ENCODE measurements at places on chromosomes 6 and 20. TPM values are rescaled to one million over a fixed set of nuclear protein-coding genes. Genes with fewer than 3 reads are reported as not detected.

The SGK2 gene
- total RNA-seq = 10.9 TPM

The MAVS gene
- 31.1 TPM for total RNA-seq

The AIF1 gene
- 17.0 TPM for total RNA-seq

The CYP39A1 gene
- 3.7 TPM for total RNA-seq

The SRMS gene
- total RNA-seq = not detected

The IRF4 gene
- total RNA-seq = 0.65 TPM

The PPIL6 gene
- total RNA-seq = 3.0 TPM

The NNAT gene
- total RNA-seq = 2.8 TPM

The TRIM27 gene
- total RNA-seq = 20.7 TPM

The JPH2 gene
- 78.3 TPM for total RNA-seq

The HTR1E gene
- not detected for total RNA-seq

The SPAG4 gene
- total RNA-seq = 2.5 TPM

The MYT1 gene
- total RNA-seq = 0.34 TPM

The ARFGAP1 gene
- 32.1 TPM for total RNA-seq

The C6orf118 gene
- not detected for total RNA-seq

The MUCL3 gene
- total RNA-seq = not detected

The DEFB132 gene
- not detected for total RNA-seq

The TINAG gene
- total RNA-seq = 0.39 TPM

The NTSR1 gene
- not detected for total RNA-seq

The MOG gene
- 3.5 TPM for total RNA-seq

The SIM1 gene
- total RNA-seq = not detected

The NRN1 gene
- 12.8 TPM for total RNA-seq

The BPI gene
- not detected for total RNA-seq

The OPRM1 gene
- total RNA-seq = not detected

The GRM4 gene
- not detected for total RNA-seq

The FAM184A gene
- 3.9 TPM for total RNA-seq

The TTK gene
- 0.62 TPM for total RNA-seq

The CTAGE9 gene
- not detected for total RNA-seq

The ISM1 gene
- 1.7 TPM for total RNA-seq

The MATN4 gene
- not detected for total RNA-seq

The CSNK2B gene
- 84.8 TPM for total RNA-seq

The TRIM40 gene
- not detected for total RNA-seq

The ACOT13 gene
- total RNA-seq = 63.0 TPM

The MAS1 gene
- total RNA-seq = not detected

The FOXF2 gene
- total RNA-seq = 0.24 TPM

The CDH22 gene
- 5.8 TPM for total RNA-seq

The CPNE5 gene
- total RNA-seq = 63.5 TPM

The RBM24 gene
- 132 TPM for total RNA-seq

The HSPA1L gene
- total RNA-seq = 2.6 TPM

The ANGPT4 gene
- total RNA-seq = 0.27 TPM

The RAMACL gene
- total RNA-seq = 1.6 TPM

The DEFB128 gene
- total RNA-seq = not detected

The INSM1 gene
- not detected for total RNA-seq

The MCHR2 gene
- not detected for total RNA-seq

The MAK gene
- total RNA-seq = 0.08 TPM
